SJSA1 (cell line): ENCODE measurements at places on chromosomes 6 and 20.

- no peak for DNase-seq
These were observed 543.5 kb downstream of the PTPRT start for GRCh38 chr20:42646250-42646649.

GRCh38 chr6:2141644-2142290 is 103.6 kb downstream of the GMDS start:
- DNase-seq: no peak

- DNase-seq: no peak
These were observed 20.5 kb upstream of the ZNF133 start for GRCh38 chr20:18267815-18268214.

DNA sequence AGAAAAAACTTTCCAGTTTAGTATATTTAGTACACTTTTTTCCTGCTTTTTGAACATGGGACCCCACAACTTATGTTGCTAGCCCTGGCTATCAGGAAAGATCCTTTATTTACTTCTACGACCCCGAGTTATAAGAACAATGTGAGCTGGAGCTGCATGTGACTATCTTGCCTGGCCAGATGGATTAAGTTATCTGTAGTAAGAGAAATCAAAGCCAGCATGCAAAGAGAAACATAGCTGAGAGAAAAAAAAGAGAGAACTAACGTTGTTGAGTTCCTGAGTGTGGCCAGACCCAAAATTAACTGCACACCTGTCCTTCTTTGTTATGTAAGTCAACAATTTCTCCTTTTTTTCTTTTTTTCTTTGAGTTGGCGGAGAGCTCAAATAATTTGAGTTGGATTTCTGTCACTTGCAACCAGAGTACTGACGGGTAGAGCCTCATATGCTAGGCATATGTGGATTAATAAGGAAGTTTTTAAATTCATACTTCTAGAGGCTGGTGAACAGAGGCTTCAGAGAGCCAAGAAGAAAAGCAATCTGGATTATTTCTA is 219.5 kb downstream of the HACE1 start:
- DNase-seq: no peak

GRCh38 chr6:45163952-45164766 is 164.0 kb upstream of the RUNX2 start:
- no peak for DNase-seq

- no peak for DNase-seq
These were observed 10.7 kb upstream of the LZTS3 start for GRCh38 chr20:3183896-3184612.

DNA sequence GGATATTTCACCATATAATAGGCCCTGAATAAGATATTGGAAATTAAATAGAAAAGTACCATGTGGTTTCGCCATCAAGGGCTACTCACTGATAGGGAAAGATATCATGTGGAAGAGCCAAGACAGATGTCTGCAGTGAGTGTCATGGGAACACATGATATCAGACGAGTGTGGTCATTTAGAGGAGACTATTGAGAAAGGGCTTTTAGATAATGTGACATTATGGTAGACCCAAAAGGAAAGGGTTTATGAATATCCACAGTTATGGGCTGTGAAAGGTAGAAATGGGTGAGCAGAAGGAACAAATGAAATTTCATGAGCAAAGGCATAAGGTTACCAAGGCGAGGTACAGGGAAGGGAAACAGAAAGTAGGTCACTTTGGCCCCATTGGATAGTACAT is 182.3 kb upstream of the PRSS16 start:
- no peak for DNase-seq

GRCh38 chr6:90217506-90218127 is 79.0 kb downstream of the BACH2 start:
- no peak for DNase-seq

GRCh38 chr6:340186-340955 is 48.1 kb downstream of the DUSP22 start:
- no peak for DNase-seq

DNA sequence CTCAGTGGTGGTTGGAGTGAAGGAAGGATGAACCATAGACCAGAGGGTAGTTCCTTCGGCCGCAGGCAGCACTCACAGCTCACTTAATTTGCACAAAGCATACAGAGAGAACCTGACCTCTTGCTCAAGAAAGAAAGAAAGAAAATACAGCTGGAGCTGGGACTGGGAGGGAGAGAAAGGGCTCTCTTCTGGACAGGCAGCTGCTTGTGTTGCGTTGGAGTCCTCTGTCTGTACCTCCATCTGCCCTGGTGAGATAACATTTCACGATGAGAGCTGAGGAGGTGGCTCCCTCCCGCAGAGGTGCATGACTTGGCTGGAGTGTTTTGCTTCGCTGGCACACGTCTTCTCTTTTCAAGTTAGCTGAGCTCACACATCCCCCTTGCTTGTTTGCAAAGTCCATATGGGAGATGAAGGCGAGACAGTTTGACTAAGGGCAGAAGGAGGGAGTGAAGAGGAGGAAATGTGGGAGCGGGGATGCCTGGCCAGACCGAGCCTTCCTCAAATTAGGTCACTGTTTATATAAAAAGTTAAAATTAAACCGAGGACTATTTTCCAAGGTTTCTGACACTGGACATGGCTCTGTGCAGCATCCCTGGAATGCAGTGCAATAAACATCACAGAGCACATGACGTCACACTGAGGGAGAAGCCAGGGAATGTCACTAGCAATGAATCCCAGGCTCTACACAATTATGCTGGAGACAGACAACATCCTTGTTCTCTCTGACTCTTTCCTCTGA is 359.4 kb downstream of the CD83 start:
- peak; percentile 88 for DNase-seq

DNA sequence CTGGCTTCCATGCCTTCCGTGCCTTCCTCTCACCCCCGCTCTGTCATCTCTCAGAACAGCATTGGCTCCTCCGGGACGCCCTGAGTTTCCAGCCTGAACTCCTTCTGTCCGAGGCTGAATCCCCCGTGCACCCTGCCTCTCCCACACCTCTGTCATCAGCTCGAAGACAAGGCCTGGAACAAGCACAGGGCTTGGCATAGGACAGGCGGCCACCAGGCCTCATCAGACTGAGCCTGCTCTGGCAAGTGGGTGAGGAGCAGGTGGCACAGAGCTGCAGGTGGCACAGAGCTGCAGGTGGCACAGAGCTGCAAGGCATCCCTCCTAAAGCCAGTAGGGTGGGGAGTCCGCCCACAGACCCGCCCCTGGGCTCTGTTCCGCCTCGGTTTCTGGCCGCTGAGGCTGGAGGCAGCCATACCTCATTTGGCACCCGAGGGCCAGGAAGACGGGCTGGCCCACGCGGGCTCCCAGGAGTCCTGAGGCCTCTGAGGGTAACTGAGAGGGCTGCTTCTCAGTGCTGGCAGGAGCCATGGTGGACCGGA is 60.2 kb downstream of the EZR start:
- DNase-seq: no peak

GRCh38 chr6:138025528-138025978 is 81.7 kb downstream of the PERP start:
- DNase-seq: no peak

DNA sequence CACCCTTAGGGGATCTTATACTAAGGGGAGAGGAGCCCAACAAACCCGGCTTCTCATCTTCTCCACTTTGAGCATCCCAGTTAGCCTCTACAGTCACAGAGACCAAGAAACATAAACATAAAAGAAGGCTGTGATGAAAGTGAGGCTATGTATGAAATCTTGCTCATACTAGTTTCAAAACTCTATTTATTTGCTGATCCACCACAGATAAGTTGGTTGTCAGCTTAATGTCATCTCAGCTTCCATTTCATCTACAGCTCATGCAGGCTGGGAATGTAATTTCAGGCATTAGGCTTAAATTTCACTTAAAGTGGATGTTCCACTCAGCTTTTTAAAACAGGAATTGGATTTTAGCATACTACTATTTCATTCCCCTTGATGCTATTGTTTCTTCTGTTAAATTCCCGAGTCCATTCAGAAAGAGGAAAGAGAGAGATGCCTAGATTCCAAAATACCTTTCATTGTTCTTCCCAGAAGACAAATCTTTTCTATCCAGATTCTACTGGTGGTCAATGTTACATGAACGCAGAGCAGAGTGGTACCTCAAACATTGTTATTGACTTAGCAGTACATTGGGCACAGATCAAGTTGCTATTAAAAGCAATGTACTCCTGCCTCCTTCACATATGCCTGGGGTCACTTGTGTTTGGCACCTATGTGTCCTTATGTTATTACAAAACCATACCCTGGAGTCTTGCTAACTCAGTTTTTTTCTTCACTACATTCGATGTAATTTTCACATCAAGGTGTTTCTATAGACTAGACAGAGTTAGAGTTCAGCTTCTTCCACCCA is 149.0 kb downstream of the HACE1 start:
- no peak for DNase-seq

GRCh38 chr6:71289802-71290175 is 1.2 kb downstream of the OGFRL1 start:
- DNase-seq: no peak

GRCh38 chr20:22698259-22698842 is 114.0 kb upstream of the FOXA2 start:
- no peak for DNase-seq

GRCh38 chr6:55566036-55566710 is 12.8 kb downstream of the HMGCLL1 start:
- DNase-seq: no peak

DNA sequence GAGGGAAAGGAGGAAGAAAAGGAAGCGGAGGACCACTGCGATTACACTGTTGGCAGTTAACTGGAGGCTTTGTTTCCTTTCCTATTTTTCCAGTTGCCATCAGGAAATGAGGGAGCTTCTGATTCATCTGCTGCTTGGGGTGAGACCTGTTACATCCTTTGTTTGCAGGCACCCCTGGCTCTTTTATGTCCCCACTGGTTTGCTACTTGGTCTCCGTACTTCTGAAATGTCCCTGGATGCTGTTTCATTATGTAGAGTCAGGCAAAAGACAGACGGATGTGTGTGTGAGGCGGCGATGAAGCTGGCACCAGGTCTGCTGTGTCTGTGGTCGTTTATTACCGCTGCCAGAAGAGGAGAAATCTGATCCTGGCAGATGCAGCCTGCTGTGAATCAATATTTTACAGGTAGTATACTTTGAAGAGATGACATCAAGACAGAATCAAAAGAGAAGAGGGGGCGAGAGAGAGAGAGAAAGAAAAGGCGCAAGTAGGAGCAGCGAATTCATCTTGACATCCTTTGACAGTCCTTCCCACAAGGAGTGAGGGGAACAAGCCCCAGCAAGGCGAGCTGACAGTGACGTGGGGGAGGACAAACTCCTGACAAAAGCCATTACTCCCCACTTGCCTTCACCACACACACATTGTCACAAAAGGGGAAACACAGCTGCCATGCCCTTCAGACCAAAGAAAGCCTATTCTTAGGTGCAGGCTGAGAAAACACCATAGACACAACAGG is 145.9 kb upstream of the FBXL4 start:
- DNase-seq: no peak

- no peak for DNase-seq
These were observed 19.7 kb upstream of the RPS6KA2 start for GRCh38 chr6:166646716-166647115.

- no peak for DNase-seq
These were observed 8.2 kb downstream of the PRPH2 start for GRCh38 chr6:42714098-42714761.

DNA sequence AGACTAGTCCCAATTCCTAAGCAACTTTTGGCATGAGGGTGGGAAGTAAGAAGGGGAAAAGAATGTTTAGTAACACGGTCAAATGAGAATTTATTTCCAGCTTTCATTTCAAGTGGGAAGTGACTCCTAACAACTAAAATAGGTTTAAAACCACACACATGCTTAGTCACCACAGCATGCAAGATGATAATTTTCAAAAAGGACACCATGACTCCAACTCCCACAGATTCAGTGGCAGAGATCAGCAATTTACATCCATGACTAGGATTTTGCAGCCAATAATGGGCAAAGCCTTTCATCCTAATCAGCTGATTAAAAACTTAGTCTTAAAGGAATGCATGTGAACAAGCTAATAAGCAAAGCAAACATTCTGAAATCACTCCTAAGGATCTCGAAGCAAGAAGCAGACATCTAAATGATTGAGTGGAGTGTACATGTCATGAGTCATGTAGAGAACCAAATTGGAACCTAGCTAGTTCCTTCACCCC is 48.1 kb upstream of the GCLC start:
- no peak for DNase-seq

GRCh38 chr6:108627692-108628550 is 67.2 kb downstream of the FOXO3 start:
- no peak for DNase-seq

DNA sequence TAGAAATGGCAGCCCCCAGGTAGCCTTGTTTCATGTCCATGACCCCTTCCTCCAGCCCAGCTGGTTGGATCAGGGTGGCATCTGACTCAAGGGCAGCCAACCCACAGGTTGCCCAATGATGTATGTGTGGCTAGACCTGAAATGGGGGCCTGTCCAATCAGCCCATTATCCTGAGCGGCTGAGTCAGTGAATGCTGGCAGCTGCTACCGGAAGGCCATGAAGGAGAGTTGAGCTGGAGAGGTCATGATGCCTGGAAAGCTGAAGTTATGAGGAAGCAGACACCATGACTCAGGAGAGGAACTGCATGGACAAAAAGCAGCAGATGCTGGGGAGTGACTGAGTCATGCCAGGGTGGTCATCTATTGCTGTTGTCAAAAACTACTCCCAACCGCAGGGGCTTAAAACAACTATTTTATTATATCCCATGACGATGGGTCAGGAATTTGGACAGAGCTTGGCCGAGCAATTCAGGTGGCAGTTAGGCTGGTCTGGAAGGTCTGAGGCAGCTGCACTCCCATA is 67.3 kb downstream of the MDGA1 start:
- peak; percentile 88 for DNase-seq

DNA sequence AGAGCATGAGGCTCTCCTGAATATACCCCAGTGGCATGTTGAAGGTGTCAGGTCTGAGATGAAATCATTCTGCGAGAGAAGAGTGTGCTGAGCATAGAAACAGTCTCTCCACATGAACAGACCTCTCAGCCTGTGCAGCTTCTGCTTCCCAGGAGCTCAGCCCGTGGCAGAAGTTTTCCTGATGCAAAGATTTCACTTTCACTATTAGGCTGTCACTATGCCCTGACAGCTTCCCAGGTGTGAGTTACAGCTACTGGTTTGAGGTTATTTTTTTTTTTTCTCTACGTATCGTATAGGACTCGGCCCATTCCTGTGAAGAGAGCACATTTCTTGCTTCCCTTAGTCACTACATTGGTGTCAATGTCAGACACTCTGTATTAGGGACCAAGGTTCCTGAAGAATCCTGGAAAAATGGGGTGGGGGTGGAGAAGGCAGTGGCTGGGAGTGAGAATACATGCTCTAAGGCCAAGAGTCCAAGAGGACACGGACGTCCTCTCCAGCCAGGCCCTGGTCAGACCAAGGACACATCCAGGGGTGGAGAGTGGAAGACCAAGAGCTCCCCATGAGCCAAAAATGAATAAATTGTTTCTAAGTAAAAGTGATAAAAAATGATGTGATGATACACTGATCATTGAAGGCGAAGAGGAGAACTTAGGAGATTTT is 121.2 kb upstream of the AKAP12 start:
- no peak for DNase-seq
